ENCODE measurements at places on chromosomes 1 and 21. TPM values are rescaled to one million over a fixed set of nuclear protein-coding genes. Genes with fewer than 3 reads are reported as not detected.

Gene CYP4B1
- total RNA-seq: 0.69 TPM

Gene CYP4A11
- total RNA-seq: not detected

Gene PGLYRP4
- 0.13 TPM for total RNA-seq

- H3K36me3 ChIP-seq: no peaks in the 10 kb centered on the region
- no peak overlapping the region for H3K27ac ChIP-seq
- no peak overlapping the region for H3K4me3 ChIP-seq
- peaks cover 5% of the 10 kb centered on the region for H3K4me1 ChIP-seq
- no peak for DNase-seq
Observed at GRCh38 chr1:242877229-242877628, 352.7 kb upstream of the PLD5 start.

Gene NLRP3
- total RNA-seq: not detected

- H3K4me3 ChIP-seq: no peak overlapping the region
- no peak overlapping the region for H3K27ac ChIP-seq
Observed at GRCh38 chr1:88237058-88237457, 447.0 kb upstream of the PKN2 start.

DNA sequence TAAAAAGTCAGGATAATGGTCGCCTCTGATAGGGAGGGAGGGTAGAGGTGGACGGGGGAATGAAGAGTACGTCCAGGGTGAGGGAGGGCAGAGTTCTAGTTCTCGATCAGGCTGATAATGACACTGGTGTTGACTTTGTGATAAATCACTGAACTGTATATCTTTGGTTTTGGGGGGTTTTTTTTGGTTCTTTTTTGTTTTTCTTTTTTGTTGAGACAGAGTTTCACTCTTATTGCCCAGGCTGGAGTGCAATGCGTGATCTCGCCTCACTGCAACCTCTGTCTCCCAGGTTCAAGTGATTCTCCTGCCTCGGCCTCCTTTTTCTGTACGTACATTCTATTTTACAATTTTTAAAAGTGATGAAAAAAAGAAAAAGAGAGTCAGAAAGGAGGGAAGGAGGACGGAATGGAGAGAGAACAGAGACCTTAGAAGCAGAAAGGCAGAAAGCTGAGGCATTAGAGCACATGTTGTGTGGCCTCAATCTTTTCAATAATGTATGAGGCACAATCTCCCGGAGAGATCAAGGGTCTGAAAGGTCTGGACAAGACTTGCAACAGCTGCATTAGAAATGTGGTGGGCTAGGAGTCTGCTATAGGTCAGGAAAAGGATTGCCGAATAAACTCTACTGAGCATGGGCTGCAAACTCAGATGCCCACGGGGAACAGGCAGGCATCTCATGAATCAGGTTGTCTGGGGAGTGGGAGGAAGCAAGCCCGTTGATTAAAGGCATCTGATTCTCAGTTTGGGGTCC lies 174.8 kb downstream of the TOMM20 start:
- no peak overlapping the region for H3K27ac ChIP-seq
- H3K4me1 ChIP-seq: peaks cover 39% of the 10 kb centered on the region
- no peaks in the 10 kb centered on the region for H3K27me3 ChIP-seq
- no peak for DNase-seq
- H3K4me3 ChIP-seq: no peak overlapping the region

DNA sequence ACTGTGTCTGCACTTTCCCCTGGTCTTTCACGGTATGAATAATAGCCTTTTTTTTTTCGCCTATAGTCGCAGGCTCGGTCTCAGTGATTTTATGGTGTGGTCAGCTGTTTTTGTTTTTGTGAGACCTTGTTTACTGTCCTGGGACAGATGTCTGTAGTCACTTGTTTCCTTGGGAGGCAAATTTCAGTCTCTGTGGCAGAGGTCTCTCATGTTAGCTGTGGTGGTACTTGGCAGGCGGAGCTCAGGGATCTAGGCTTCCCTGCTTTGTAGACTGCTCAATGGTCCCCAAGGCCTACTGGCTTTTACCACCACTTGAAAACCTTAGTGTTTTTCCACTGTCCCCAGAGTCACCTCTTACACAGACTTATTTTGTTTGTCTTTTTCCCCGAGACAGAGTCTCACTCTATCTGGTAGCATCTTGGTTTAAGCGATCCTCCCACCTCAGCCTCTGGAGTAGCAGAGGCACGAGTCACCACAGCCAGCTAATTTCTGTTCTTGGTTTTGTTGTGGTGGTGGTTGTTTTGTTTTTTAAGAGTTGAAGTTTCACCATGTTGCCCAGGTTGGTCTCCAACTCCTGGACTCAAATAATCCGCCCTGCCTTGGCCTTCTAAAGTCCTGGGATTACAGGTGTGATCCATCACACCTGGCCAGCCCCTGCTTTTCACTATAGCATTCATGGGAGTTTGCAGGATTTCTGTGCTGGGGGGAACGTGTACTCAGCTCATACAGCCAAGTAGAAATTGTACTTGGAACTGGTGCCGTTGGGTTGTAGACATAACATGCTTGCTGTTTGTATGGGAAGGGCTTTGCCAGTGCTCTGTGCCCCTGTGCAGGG lies 10.3 kb downstream of the RNU1-2 start:
- H3K4me3 ChIP-seq: no peak overlapping the region
- no peak for DNase-seq
- H3K27me3 ChIP-seq: no peaks in the 10 kb centered on the region
